Tibial nerve (tissue), 4 donors: ENCODE measurements at places on chromosomes 7 and 10. TPM values are rescaled to one million over a fixed set of nuclear protein-coding genes. Genes with fewer than 3 reads are reported as not detected.

RBP3 gene
- not detected for total RNA-seq

OPN1SW gene
- not detected for total RNA-seq

HOXA5 gene
- 25.9 TPM for total RNA-seq

SPAG6 gene
- total RNA-seq: not detected

CLDN3 gene
- not detected for total RNA-seq

SVOPL gene
- not detected for total RNA-seq

CPA4 gene
- total RNA-seq: not detected

TEX36 gene
- total RNA-seq: not detected

SYNPO2L gene
- not detected for total RNA-seq

TMEM176B gene
- total RNA-seq: 33.9 TPM
